ENCODE measurements at places on chromosomes 7 and 10.

- no peak for DNase-seq
These were observed 178.6 kb downstream of the FANK1 start for GRCh38 chr10:126075009-126075408.

DNA sequence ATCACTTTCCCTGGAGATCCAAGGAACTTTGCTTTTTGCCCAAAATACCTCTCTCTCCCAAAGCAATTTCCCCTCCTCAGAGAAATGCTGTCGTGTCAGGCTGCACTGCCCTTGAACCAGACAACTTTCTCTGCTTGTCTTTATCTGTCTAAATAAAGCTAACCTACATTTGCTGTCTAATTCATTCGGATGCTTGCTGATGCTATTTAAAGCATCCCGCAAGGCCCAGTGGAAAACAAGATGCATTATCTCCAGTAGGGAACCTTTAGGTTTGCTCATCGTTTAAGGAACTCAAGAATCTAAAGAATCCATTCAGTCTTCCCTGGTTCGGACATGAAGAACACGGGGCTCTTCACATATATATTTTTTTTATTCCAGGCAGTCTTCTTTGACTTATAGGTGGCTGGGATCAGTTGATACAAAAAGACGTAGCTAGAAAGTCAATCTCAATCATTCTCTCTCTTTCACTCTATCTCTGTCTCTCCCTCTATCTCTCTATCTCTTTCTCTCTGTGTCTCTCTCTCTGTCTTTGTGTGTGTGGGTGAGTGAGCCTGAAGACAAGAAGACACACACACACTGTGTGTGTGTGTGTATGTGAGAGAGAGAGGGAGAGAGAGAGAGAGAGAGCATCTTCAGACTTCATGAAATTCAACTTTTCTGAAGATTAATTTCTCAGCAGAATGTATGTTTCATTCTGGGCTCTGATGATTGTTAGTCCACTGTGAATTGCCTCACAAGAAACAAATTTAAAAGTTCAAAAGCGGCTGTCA lies 92.8 kb upstream of the MKLN1 start:
- DNase-seq, result no peak

- no peak for DNase-seq
These were observed 105.5 kb downstream of the HGF start for GRCh38 chr7:81664304-81664703.

- DNase-seq, result no peak
These were observed 6.4 kb upstream of the ORAI2 start for GRCh38 chr7:102427019-102427405.

DNA sequence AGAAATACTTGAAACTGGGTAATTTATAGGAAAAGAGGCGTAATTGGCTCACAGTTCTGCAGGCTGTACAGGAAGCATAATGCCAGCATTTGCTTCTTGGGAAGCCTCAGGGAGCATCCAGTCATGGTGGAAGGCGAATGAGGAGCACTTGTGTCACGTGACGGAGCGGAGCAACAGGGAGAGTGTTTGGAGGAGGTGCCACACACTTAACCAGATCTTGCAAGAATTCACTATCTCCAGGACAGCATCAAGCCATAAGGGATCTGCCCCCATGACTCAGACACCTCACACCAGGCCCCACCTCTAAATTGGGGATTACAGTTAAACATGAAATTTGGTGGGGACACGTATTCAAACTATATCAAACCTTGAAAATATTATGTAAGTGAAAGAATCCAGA lies 89.3 kb downstream of the WIPF3 start:
- DNase-seq, result no peak

GRCh38 chr7:128741491-128741890 lies 2.3 kb downstream of the CALU start:
- no peak for DNase-seq

DNA sequence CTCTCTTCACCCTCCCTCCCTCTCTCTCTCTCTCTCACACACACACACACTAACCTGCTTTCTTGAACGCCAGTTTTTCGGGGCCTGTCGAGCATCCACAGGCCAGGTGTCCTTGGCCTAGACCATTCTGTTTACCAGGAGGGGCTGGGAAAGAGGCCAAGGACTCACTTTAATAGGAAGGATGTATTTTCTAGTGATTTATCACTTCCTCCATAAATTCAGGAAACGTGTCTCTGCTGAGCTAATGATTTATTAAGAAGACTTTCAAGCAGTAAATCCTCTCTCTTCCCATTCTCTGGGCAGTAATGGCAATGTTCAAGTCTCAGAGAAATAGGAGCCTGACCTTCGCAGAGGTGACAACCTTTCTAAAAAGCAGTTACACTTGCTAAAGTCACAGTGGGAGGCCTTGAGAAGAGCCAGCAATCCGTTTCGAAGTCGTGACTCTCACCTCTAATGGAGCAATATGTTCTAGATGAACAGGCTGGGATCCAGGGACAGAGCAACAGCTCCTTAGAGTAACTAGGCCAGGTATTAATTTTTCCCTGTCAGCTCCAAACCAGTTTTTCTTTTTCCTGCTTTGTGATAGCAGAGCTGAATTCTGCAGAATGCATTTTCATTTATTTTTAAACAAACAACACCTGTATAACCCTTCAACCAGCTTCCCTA lies 1357.5 kb upstream of the SORCS1 start:
- DNase-seq, result no peak

GRCh38 chr10:23368816-23369640 lies 24.4 kb upstream of the C10orf67 start:
- no peak for DNase-seq
